Activated CD4-positive, alpha-beta T cell treated with anti-CD3 and anti-CD28 coated beads, Interleukin-2, amount 50 U/mL, for 24 hours (primary cell): ENCODE measurements at places on chromosomes 4 and X.

DNA sequence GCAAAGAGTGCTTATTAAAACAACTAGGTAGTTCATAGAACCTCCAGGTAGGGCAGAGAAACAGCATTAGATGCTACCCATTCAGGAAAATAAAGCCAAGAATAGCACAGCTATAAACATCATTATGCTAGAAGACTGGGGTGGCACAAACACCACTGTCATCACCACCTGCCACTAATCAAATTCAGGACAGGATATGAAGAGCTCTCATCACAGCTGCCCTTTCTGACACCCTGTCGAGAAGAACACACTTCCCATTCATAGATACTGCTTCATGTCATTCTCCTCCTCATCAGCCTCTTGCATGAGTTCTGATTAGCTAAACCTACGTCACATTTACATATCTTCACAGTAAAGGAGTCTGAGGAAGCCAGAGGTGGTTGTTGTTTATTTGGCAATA is 692.3 kb upstream of the HS3ST1 start:
- no peak for DNase-seq

DNA sequence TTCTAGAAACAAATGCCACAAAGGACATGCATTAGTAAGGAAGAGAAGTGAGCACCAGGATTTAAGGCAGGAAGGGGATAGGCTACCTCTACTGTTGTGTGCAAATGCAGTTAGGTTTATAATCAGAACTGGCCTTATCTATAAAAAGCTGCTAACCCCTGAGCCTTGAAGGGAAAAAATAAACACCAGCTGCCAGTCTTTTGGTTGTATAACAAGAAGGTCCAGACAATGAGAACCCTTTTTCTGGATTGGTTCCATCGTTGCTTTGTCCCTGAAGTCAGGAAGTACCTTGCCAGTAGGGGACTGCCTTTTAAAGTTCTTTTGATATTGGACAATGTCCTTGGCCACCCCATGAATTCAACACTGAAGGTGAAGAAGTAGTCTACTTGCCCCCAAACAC is 126.7 kb upstream of the OTUD4 start:
- DNase-seq = no peak

DNA sequence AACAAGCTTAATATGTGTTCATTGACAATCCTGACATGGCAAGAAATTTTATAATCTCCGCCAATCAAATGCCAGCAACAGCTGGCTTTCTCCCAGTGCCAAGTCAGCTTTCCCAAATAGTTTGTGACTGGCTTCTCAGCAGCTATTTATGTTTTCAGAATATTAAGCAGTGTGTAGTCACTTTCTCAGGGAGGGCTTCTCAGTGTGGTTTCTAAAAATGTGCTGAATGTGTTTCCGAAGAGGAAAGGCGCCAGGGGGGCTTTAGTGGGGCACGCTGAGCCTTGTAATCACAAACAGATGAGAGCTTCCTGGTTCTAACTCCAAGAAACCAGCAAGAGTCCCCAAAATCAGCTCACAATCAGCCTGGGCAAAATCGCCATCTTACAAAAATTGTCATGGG is 258.7 kb upstream of the CPEB2 start:
- DNase-seq = no peak

GRCh38 chr4:61571761-61572559 is 371.8 kb downstream of the ADGRL3 start:
- DNase-seq = no peak

DNA sequence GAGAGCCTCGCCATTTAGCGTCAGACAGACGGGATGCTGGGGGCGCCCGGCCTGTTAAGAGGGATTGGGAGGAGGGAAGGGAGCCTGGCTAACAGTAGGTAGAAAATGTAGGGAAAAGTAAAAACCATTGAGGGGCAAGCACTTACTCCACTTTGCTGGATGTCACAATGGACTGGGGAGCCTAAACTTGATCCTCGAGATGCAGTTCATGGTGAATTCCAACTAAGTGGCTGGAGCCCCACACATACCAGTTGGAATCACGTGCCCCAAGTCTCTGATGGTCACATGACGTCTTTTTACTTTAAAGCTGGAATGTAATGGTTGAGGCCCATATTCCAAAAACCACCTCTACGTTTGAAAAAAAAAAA is 1.5 kb downstream of the PLS3 start:
- DNase-seq = no peak

- no peak for DNase-seq
Observed at GRCh38 chr4:39976945-39977488, 694 bp downstream of the PDS5A start.

GRCh38 chrX:118025226-118025625 is 91.4 kb downstream of the KLHL13 start:
- no peak for DNase-seq
